ENCODE measurements at places on chromosomes 11 and 22.

GRCh38 chr11:116225236-116225635 lies 547.6 kb downstream of the BUD13 start:
- no peak for DNase-seq

DNA sequence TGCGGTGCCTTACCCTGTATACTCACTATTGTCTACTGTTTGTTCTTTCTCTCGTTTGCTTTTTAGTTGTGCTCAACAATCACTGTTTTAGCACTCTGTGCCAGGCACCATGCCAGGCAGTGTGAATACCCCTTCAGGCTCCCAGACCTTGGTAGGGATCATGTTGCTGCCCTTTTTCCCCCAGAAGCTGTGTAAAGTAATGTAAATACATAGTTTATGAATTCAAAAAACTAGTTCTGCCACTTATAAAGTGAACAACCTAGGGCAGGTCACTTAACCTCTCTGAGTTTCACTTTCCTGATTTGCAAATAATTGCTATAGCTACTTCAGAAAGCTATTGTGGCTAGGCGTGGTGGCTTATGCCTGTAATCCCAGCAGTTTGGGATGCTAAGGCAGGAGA lies 81.0 kb upstream of the CTSC start:
- peak; percentile 19 for DNase-seq

GRCh38 chr11:17855531-17856290 lies 121.1 kb downstream of the KCNC1 start:
- DNase-seq: no peak

DNA sequence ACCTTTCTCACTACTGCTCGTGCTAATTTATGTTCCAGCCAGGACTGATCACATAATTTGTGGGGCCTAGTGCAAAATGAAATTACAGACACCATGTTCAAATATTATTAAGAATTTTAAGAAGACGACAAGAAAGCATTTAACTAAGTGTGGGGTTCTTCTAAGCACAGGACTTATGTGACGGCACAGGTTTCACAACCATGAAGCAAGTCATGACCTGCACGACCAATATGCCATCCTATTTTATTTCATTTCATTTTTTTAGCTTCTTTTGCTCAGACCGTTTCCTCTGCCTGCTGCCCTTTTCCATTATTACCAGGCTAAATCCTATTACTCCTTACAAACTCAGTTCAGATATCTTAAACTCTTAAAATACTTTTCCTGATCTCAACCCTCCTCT lies 462.5 kb downstream of the AASDHPPT start:
- no peak for DNase-seq

- no peak for DNase-seq
Measured at GRCh38 chr11:70303070-70303469, 32.6 kb downstream of the PPFIA1 start.

GRCh38 chr11:104402812-104403521 lies 239.0 kb upstream of the PDGFD start:
- DNase-seq: no peak

DNA sequence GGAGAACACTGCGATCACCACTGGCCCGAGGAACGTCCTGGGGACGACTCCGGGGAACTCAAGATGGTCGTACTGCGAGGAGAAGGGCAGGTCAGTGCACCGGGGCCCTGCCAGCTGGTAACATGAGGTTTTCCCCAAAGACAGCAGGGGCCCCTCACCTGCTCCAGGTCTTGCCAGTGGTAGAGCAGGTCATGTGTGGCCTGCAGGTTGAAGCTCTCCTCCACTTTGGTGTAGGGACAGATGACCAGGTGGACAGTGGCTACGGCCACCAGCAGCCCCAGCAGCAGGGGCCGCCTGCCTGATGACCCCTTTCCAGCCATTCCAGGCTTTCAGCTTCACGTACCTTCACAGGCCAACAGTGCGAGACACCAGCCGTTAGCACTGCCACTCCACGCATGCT lies 4.8 kb downstream of the ALG12 start:
- no peak for DNase-seq

GRCh38 chr11:57116654-57117053 lies 65.1 kb upstream of the LRRC55 start:
- no peak for DNase-seq

DNA sequence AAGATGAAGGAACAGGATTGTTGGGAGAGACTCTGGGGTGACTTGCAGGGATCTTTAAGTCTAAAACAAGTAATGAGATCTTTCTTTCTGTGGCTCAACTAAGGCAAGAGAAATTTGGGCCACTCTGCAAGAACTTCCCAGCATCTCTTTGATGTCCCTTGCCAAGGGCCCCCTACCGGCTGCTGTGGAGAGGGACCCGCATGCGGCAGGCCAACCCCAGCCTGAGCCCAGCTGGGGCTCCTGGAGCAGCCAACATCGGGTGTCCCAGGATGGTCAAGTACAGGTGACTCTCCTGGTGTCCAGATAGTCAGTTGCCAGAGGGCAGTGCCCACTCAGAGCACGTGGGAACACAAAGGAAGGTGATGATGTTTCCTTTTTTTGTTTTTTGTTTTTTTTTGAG lies 363.2 kb downstream of the TBC1D22A start:
- no peak for DNase-seq

GRCh38 chr11:124446916-124447315 lies 1.4 kb upstream of the OR8B8 start:
- no peak for DNase-seq

GRCh38 chr11:68947151-68947550 lies 33.6 kb downstream of the MRGPRD start:
- no peak for DNase-seq

DNA sequence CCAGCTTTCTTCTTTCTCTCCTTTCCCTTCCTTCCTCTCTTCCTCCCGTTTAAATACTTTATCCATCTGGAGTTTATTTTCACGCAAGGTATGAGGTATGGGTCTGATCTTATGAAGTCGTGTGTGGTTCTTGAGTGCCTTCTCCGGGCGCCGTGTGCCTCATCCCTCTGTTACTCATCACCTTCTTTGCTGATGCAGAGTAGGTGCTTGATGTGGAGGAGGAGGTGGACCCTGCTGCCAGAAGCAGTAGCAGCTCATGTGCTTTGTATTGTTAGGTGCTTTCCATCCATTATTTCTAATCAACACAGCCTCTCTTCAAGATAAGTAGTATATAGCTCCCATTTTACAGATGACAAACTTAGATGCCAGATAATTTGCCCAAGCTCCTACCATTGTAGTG lies 47.0 kb downstream of the TNRC6B start:
- no peak for DNase-seq

DNA sequence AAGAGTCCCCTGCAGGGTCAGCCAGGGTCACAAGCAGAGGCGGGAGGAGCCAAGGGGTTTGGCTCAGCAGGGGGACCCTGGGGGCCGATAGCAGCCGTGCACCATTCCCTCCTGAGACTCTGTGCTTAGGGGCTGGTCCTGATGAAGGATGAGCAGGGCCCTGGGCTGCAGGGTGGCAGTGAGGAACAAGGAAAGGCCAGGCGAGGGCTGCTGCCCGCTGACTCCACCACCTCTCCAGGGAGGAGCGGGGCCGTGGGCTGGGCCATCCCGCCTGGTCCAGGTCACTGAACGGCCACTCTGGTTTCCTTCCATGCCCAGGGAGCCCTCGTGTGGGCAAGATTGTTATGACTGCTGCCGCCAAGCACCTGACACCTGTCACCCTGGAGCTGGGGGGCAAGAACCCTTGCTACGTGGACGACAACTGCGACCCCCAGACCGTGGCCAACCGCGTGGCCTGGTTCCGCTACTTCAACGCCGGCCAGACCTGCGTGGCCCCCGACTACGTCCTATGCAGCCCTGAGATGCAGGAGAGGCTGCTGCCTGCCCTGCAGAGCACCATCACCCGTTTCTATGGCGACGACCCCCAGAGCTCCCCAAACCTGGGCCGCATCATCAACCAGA lies 9.2 kb upstream of the NDUFS8 start:
- no peak for DNase-seq

GRCh38 chr22:49296561-49296960 lies 531.1 kb downstream of the BRD1 start:
- no peak for DNase-seq

GRCh38 chr11:47672283-47672730 lies 29.9 kb upstream of the MTCH2 start:
- DNase-seq: no peak

GRCh38 chr11:12094872-12095800 lies 15.3 kb upstream of the MICAL2 start:
- no peak for DNase-seq

DNA sequence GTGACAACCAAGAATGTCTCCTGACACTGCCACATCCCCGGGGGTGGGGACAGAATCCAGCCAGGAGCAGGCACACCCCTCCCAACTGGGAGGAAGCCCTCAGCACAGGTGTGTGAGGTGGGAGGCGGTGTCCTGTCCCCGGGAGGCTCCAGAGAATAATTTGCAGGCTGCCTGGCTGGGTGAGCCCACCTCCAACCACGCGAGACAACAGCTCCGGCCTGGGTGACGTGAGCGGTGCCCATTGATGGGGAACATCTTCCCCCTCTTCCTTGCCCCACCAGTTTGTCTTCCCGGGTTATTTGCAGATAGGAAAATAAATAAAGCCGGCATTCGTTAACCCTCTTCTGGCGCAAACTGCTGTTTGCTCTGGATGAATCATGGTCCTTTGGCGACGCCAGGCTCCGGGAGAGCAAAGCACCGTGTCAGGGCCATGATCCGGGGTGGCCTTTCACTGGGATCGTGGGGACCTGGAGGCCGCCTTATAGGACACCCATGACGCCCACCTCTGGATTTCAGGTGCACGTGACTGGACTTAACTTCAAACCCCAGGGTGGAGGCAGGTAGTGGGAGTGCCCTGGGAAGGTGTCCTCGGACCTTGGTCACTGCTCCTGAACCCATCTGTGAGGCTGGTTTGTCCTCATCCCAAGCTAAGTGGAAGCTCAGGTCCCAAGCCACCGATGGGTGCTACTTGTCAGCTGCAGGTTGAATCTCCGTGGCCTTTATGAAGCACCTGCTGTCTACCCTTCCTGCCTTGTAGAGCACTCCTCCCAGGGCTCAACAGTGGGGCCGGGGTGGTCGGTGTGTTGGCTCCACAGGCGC lies 13.9 kb downstream of the CCND1 start:
- DNase-seq: no peak

DNA sequence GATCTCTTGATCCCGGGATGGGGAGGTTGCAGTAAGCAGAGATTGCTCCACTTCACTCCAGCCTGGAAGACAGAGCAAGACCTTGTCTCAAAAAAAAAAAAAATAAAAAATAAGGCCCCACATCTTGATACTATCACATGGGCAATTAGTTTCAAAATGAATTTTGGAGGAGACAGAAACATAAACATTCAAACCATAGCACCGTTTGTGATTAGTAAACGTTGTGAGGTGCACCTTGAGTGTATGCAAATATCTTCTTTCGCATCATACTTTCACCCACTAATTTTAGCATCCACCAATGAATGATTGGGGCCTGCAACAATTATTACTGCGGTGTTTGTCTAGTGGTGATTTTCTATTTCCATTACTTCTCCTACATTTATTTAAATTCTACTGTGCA lies 11.0 kb upstream of the SPDYC start:
- no peak for DNase-seq

GRCh38 chr11:110474578-110474977 lies 44.8 kb downstream of the FDX1 start:
- DNase-seq: no peak

DNA sequence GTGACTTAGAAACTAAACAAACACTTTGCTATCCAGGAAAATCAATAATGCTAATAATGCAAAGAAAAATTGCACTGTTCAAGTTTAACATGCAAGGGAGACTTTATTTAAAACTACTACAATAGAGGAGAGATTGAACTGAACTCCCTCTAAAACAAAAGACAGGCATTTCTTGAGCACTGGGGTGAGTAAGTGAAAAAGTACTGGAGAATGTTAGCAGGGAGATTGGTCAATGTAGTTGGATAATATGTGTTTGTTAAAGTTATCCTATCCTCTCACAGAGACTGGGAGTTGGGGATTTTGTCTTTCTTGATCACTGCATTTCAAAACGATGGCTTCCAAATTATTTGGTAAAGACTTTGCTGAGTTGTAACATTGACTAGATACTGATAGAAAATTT lies 77.6 kb downstream of the LUZP2 start:
- no peak for DNase-seq

- peak; percentile 73 for DNase-seq
Measured at GRCh38 chr11:62394825-62395538, 23.9 kb upstream of the SCGB1A1 start.

GRCh38 chr22:45589556-45589955 lies 82.1 kb upstream of the ATXN10 start:
- no peak for DNase-seq

DNA sequence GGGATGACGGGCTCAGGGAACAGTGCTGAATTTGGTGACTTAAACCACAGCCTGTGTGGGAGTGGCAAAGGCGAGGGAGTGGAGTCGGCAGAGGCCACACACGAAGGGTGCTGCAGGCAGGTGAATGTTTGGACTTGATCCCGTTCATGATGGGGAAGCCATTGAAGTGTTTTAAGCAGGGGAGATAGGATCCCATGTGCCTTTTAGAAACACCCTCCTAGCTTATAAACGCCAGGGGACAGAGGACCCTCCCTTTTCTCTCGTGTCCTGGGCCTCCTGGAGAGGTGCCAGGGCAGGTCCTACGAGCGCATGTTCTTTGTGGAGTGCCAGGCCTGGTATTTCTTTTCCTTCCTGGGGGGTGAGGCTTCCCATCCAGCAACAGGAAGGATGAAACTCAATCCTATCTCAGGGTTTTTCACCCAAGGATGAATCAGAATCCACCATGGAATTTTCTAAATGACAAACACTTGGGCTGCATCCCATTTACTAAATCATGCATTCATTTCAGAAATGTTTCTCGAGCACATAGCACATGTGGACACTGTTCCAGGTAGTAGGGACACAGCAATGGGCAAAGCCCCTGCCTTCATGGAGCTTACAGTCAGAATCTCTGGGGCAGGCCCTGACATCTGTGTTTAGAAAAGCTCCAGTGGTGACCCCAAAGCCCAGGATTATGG lies 59.6 kb downstream of the CHRDL2 start:
- no peak for DNase-seq

GRCh38 chr11:12121517-12121916 lies 11.1 kb downstream of the MICAL2 start:
- DNase-seq: peak; percentile 57

- DNase-seq: peak; percentile 75
Measured at GRCh38 chr11:75432911-75433321, at the start of gene KLHL35. Gene KLHL35 (minus strand): TSS chr11:75433203. CDS start chr11:75430629, 2,574 bp downstream.

- no peak for DNase-seq
Measured at GRCh38 chr11:131644204-131644795, 273.9 kb downstream of the NTM start.

- no peak for DNase-seq
Measured at GRCh38 chr22:49867303-49868265, 13.9 kb downstream of the ZBED4 start.
